ENCODE measurements at places on chromosomes 1 and 21.

DNA sequence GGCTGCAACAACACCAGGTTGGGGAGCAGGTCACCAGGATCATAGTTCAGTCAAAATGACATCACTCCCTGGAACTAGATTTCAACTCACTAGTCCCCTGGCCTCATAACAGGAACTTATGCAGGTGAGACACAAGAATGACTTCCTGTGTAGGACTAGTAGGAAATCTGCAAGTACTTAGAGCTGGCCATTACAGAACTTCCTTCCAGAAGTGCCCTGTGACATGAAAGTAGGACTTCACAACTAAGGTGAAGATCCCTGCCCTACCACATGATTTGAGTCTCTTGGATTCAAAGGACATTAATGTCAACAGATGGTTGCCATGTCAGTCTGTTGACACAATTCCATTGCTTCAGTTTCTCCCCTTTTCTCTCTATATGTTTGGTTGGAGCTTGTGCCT is 223.1 kb downstream of the RPS6KC1 start:
- peak; percentile 15 for DNase-seq

GRCh38 chr1:217078078-217078690 is 355.0 kb upstream of the ESRRG start:
- DNase-seq = no peak

- no peak for DNase-seq
Observed at GRCh38 chr1:36322041-36322785, 1.2 kb downstream of the EVA1B start.

- no peak for DNase-seq
Observed at GRCh38 chr1:47617381-47618221, 179.8 kb downstream of the FOXD2 start.

DNA sequence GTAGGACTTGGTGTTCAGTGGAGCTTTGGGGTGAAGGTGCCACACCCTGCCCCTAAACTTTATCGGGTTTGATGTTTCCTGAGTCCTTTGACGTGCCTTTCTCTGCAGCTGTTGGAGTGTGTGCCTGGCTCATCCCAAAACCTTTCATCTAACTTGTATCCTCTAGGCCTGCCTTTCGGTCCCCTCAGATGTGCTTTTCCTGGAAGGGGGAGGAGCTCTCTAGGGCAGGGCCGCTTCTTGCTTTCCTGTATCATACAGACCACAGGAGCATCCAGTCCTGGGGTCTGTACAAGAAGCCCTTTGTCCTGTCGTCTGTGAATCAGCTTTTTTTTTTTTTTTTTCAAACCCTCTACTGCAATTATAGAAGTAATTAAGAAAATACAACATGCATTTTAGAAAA is 35.7 kb downstream of the PTGFRN start:
- no peak for DNase-seq

- no peak for DNase-seq
Observed at GRCh38 chr1:180841415-180841814, 71.3 kb upstream of the KIAA1614 start.

DNA sequence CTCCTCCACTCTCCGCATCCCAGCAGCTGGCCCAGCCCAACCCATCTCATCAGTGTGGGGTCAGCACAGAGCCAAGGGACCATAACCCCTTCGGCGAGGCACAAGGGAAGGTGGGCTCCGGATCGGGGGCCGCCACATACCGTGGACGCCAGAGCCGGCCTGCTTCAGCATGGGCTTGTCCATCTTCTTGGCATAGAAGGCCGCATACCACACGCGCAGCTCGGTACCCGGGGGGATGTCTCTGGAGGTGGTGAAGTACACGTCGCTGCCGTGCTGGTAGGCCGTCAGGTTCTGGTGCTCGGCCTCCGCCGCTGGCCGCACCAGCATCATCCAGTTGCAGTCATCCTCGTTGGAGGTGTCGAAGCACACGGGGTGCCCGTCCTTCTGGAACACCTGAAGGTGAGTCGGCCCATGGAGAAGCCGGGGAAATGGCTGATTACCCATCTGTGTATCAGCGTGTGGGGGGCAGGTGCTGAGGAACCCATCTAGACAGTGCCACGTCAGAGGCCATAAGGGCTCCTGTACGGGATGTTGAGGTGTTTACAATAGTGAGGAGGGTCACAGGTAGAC is 24.6 kb downstream of the PRDM15 start:
- no peak for DNase-seq

GRCh38 chr1:171817511-171818265 is 23.6 kb upstream of the DNM3 start:
- no peak for DNase-seq

GRCh38 chr21:39186676-39187075 is 3.4 kb upstream of the PSMG1 start:
- no peak for DNase-seq

GRCh38 chr1:107532318-107532717 is 391.5 kb downstream of the NTNG1 start:
- no peak for DNase-seq

GRCh38 chr1:216702170-216702569 is 21.1 kb downstream of the ESRRG start:
- peak; percentile 49 for DNase-seq

- no peak for DNase-seq
Observed at GRCh38 chr1:230142608-230143210, 75.7 kb downstream of the GALNT2 start.

- DNase-seq = no peak
Observed at GRCh38 chr1:157856538-157856937, 14.9 kb upstream of the CD5L start.

GRCh38 chr1:61447106-61447967 is 277.6 kb downstream of the TM2D1 start:
- DNase-seq = no peak

GRCh38 chr21:29403922-29404538 is 105.3 kb downstream of the BACH1 start:
- DNase-seq = no peak

DNA sequence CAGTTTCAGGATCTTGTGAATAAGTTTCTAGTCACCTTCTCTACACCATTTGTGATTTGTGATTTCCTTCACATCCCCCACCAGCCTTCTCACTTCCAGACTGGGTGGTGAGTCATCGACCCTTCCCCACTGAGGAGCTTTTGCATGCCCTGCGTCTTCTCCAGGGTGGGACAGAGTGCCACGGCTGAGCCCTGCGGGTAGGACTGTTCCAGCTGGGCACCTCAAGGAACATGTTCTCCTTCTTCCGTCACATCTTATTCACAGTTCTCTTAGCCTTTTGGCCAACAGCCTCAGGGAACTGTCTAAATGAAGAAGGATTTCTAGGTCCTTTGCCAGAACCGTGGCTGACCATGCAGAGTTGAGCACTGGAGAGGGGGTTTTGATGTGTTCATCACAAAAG is 116.5 kb downstream of the TMEM53 start:
- no peak for DNase-seq

DNA sequence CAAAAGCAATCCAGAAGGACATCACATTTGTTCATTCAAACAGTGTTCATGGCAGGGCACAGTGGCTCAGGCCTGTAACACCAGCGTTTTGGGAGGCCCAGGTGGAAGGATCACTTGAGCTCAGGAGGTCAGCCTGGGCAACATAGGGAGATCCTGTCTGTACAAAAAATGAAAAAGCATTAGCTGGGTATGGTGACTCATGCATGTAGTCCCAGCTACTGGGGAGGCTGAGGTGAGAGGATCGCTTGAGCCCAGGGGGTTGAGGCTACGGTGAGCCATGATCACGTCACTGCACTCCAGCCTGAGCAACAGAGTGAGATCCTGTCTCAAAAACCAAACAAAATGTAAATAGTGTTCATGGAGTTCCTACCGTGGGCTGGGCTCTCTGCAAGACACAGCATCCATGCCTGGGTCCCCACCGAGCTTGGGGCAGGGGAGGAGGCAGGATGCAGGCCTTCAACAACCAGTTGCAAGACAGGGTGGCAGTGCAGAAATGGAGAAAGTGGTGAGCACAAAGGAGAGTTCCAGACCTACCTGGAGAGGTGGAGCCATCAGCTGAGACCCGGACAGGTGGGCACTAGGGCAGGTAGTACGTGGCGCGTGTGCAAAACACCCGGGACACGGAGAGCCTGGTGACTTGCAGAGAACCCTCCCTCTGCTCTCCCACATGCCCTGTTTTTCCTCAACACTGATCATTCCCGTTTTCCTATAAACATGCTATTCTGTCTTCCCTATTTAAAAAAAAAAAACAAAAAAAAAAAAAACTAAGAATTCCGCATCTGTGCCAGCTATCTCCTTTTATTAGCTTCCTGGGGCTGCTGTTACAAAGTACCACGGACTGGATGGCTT is 138.9 kb downstream of the TOMM20 start:
- no peak for DNase-seq

DNA sequence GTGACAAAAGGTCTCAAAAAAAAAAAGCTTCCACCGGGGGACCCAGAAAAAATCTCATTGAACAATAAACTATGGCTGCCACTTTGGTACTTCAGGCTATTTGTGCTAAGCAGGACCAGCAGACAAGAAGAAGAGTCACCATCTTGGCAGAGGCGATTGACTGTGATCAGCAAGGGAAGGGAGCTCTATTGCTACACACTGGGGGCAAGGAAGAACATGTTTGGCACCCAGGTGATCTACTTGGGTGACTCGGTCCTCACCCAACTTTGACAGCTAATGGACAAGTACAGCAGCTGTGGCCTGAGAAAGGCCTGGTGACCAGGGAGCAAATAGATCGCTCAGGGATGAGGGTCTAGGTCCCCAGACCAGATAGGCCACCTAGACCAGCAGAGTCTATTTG is 53.4 kb upstream of the SRP9 start:
- no peak for DNase-seq

Data from MM.1S (cell line).